ENCODE measurements at places on chromosomes 12 and 14.

DNA sequence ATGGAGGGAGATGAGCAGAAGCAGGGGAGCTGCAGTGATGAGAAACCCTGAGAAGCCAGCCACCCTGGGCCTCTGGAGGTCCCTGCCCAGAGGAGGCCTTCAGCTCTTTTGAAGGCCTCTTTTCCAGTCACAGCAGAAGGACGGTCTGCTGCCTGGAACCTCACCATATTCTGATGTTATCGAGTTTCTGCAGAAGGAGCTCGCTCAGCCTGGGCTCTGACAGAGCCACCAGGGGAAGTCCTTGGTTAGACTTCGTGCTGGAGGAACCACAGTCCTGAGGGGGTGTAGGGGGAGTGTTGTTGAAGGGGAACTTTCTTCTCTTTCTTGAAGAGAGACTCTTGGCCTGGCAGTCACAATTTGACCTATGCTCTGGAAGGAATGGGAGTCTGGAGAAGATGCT, 25.1 kb upstream of the BATF start:
- DNase-seq = no peak

DNA sequence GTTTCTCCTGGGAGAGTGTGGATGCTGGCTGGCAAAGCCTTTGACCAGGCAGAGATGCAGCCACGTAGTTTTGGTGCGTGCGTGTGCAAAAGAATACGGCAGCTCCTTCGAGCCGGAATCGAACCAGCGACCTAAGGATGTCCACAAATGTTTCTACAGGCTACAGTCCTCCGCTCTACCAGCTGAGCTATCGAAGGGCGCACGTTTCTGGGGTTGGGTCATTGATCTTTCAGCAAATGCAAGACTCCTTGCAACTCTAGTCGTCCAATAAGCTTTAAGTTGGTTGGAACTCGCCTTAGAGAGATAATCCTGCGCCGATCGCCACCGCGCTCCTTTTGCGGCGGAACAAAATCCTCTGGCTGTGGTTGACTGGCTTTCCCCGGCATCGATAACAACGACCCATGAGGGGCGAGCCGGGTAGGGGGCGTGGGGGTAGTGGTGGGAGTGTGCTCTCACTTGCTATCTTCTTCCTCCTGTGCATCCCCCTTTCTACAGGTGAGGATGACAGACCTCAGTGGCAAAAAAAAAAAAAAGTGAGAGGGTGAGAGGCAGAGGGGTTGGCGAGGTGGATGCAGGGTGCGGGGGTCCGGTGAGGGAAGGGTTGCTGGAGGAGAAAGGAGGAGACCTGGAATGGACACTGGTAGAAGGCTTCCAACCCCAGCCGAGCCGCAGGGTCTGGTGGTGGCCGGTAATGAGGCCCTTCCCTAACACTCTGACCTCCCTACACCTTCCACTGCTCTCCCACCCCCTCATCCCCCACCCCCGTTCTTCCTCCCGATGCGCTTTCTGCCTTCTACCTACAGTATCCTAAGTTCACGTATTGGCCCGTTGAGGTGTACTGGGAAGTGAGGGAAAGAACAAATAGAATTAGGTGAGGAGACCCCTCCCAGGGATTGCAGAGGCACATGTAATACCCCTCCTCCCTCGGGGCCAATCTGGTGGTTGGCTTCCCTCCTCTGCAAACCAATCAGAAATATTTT, 11.8 kb upstream of the OR6S1 start:
- DNase-seq = no peak

GRCh38 chr14:67952786-67953185, 133.2 kb downstream of the RAD51B start:
- DNase-seq = peak; percentile 19

DNA sequence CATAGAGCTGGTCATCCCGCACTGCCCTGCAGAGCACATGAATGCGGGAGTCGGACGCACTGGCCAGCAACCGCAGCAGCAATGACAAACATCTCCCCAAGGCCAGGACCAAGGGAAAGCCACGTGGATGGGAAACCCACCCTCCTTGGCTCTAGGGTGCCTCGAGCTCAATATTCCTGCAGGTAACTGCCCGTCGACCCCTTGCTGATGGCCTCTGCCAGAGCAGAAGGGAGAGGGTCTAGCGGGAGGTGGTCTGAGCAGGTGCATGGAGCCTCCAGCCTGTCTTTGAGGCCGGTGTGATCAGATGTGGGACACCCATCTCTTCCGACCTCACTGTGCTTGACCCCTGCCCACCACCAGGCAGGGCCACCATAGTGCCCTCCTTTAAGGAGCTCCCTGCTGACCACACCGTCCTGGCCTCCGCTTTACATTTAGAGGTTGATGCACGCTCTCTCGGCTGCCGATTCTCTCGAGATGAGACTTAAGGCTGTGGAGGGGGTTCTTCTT, 89.7 kb downstream of the PIWIL1 start:
- DNase-seq = no peak

GRCh38 chr12:32874975-32875374, 21.6 kb downstream of the PKP2 start:
- no peak for DNase-seq

- no peak for DNase-seq
Measured at GRCh38 chr12:89537389-89537788, 11.5 kb upstream of the POC1B start.

DNA sequence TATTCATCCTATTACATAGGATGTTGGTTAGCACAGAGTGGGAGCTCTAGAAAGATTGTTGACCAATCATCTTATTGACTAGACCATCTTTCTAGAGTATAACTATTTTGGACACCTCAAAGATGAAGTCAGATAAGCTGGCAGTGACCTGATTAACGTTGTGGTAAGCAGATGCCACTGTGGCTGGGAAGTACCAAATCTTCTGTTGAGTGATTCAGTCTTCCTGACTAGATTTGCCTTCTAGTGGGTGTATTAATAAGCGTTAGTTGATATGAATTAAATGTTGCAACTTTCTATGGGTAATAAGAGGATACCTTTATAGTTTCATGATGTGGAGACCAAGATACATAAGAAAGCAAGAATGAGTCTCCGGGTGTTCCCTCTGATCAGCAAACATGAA, 51.2 kb upstream of the HELB start:
- no peak for DNase-seq

DNA sequence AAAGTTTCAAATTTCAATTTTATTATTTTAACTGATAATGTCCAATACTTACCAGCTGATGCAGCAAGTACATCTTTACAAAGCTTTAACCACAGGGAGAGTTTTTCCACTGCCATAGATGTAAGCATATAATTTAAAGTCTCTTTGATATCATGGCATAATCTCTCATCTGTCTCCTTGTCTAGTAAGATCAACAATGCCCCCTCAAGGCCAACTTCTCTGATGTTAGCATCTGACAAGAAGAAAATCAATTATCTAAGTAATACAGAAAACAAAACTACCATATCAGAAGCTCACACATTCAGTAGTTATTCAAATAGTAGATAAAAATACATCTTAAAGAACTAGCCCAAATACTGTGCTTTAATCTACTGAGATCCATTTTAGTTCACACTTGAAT, 94.2 kb downstream of the HEATR5A start:
- peak; percentile 3 for DNase-seq

GRCh38 chr12:38163442-38163801, 153.2 kb upstream of the ALG10B start:
- no peak for DNase-seq

DNA sequence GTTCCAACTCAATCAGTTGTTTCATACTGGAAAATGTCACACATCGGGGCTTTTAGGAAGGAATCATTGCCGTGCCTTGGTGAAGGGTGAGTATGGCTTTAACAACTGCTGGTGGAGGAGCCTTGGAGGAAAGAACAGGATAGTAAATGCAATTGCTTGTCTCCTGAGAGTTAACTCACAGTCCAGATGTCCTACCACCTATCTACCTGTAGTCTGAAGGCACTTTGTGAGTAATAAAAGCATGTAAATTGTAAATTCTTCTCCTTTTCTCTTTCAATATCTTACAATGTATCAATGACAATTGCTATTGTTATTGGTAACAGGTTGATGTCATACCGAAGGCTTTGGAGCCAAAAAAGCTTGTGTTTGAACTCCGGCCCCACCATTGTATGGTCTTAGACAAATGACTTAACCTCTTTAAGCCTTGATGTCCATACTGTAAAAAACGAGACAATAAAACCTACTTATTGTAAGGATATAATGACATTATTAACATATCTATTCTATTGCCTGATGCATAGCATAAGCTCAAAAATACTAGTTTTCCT, 397.4 kb downstream of the ADAMTS20 start:
- DNase-seq = no peak

DNA sequence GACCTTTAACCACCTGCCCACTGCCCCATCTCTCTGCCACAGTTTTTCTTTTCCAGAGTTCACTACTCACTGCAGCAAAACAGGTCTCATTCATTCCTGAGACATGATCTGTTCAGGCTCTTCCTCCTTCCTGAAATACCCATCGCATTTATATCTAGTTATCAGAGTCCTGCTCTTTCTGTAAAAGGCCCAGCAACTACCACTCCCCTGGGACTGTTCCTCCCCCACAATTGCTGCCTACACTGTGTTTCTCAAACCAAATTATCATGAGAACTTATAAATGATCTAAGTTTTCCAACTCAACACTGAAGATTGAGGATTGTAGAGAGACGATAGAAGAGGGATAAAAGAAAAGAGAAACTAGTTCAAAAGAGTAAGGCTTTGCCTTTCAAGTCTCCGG, 40.8 kb upstream of the EPS8 start:
- DNase-seq = no peak

- no peak for DNase-seq
Measured at GRCh38 chr12:131959641-131960589, 10.2 kb downstream of the EP400 start.

DNA sequence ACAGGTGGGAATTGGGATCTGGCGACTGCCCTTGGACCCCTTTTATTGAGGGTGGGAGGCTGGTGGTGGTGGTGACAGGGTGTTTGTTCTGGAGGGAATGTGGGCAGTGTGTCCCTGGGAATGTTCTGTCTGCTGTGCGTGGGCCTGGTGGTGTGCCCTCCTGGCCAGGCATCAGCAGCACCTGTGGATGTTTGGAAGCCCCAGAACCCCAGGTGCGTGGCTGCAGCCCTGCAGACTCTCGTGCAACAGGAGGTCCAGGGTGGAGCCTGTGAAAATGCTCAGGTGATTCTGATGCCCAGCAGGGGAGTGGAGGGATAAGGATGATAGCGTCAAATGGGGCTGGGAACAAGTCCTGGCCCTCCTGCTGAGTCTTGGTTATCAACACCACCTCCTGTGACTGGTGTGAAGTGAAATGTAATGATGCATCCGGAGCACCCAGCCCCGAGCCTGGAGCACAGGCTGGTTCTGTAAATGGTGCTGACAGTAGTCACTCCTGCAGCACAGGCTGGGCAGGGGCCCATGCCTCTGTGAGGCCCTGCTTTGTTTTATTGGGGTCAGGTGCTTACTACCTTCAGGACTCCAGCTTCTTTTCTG, 176.6 kb downstream of the TSPAN9 start:
- no peak for DNase-seq

DNA sequence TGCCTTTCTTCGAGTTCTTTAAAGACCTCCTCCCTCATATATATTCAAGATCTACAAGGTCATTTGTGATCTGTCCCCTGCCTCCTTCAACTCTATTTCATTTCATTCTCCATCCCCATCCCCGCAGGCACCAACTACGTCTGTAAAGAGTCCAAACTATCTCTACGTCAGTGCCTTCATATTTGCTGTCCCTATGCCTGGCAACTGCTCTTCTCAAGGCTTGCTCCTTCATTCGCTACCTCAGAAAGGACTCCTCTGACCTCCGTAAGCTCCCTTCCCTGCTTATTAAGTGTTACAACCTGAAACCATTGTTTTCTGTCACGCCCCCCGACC, 650 bp downstream of the LLPH start:
- no peak for DNase-seq

DNA sequence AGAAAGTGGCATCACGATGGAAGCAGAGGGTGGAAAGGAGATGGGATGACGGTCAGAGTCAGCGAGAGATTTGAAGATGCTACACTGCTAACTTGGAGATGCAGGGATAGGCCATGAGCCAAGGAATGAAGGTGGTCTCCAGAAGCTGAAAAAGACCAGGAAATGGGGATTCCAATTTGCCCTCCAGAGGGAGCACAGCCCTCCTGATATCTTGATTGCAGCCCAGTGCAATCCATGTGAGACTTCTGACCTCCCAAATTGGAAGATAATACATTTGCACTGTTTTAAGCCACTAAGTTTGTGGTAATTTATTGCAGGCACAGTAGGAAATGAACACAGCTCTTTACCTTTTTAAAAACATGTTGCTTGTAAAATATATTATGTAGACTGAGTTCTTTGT, 549.5 kb downstream of the VRK1 start:
- DNase-seq = no peak

DNA sequence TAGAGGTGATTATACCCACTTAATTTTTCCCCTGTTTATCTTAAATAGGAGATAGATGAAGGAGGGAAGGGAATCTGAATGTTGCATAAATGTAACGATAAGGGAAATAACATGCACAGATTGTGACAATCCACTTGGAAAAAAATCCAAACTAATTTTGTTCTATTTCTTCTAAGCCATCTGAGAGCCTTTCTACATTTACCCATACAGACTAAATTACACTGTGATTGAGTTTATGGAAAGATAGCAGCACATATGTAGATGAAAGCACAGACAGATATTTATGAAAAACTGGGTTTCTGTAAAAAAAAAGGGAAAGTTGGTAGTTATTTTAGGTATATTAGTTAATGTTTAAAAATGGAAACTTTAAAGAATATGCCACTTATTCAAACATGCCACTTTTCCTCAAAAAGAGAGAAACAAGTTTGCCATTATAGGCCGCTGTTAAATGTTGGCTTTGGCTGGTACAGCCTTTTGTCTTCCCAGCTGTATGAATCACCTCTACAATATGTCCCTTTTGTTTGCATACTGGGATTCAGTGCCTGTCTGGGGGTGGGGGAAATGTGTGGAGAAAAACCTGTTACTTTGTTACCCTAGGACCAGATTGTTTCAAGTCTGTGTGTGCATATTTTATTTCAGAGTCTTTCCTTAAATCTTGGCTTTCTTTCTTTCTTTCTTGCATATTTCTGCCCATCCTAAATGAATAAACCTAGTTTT, 470.2 kb upstream of the LMO3 start:
- no peak for DNase-seq

DNA sequence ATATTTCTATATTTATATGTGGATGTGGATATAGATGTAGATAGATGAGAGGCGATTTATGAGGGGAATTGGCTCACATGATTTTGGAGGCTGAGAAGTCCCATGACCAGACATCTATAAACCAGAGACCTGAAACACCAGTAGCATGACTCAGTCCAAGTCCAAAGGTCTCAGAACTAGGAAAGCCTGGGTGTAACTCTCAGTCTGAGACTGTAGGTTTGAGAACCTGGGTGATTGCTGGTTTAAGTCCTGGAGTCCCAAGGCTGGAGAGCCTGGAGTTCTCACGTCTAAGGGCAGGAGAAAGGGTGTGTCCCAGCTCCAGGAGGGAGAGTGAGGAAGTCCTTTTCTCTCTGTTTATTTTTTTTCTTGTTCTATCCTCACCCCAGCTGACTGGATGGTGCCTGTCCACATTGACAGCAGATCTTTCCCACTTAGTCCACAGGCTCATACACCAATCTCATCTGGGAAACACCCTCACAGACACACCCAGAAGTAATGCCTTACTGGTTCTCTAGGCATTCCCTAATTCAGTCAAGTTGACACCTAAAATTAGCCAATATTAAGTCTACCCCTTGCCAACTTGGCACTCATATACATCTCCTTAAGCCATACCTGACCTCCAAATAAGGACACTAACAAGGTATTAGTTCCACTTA, 45.4 kb downstream of the EMP1 start:
- DNase-seq = no peak

Data from skin of body (tissue), 3 donors.